ENCODE measurements at places on chromosomes 4 and X.

GRCh38 chr4:11497212-11497806, 68.6 kb upstream of the HS3ST1 start:
- DNase-seq, result no peak

- DNase-seq, result no peak
Observed at GRCh38 chr4:16897991-16898827, at the start of gene LDB2. TSS of gene LDB2 (minus strand) at chr4:16898645.

GRCh38 chr4:140497405-140497746, 717 bp downstream of the MGAT4D start:
- DNase-seq, result no peak

- no peak for DNase-seq
Observed at GRCh38 chrX:11437642-11438379, 144.6 kb downstream of the AMELX start.

DNA sequence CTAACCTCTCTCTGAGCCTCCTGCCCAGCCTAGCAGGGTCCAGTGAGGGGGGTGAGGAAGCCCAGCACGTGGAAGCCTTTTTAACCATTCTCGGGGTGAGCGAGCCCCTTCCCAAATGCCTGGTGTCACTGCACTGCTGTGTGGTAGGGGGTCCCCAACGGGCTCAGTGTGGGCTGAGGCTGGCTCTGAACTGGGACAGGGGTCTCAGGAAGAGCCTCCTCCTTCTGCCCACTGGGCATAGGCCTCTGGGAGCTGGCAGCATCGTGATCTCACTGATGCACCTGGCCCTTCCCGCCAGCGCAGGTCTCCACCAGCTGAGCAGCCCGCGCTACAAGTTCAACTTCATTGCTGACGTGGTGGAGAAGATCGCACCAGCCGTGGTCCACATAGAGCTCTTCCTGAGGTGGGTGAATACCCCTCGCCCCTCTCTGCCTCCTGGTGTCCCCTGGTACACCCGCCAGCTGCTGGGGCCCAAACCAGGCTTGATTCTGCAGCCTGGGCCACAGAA, 12.6 kb downstream of the HTRA3 start:
- DNase-seq, result no peak

- DNase-seq, result no peak
Observed at GRCh38 chrX:43985511-43985910, 12.3 kb upstream of the NDP start.

DNA sequence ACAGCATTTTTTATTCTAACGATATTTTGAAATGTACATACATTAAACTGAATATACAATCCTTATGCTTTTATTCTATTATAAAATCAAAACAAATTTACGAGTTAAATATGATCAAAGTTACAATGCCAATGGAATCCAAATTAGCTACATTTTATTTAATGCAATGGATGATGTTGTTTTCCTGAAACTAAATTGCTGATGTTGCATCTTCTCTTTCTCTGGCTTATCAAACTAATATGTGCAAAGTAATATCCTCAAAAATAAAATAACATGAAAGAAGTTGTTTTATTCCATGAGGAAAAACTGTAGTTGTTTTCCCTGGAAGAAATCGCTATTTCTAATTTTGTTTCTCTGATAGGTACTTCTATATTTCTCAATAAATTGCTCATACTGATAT, 106.8 kb downstream of the ASB9 start:
- DNase-seq, result no peak

DNA sequence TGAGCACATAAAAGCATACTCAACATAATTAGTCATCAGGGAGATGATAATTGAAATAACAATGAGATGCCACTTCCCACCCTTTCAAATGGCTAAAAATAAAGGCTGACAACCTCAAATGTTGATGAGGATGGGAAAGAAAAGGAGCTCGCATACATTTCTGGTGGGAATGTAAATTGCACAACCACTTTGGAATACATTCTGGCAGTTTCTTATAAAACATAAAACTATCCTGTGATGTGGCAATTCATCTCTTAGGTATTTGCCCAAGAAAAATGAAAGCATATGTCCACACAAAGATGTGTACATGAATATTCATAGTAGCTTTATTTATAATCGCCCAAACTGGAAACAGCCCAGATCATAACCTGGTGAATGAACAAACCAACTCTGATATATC, 687 bp upstream of the ZNF275 start:
- no peak for DNase-seq

DNA sequence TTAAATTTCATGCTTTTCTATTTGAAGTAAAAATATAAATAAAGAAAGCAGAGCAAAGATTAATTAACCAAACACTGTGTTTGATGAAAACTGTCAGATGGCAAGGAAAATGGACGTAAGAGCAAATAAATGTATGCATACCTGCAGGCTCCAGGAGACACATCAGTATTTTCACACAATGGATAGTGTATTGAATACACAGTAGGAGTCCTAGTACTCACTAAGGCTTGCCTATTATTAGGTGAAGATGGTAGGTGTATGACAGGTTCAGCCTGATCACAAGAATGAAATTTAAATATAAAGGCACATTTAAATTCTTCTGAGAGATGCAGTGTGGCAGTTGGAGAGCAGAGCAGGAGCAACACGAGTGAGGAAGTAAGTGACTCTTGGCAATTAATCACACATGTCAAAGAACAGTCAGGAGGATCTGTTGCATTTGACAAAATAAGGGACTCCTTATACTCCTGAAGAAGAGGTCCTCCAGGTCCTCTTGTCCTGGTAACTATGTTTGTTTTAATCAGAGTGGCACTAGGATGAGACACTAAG, 106.0 kb upstream of the NDST4 start:
- DNase-seq, result no peak

GRCh38 chr4:24131954-24132673, 242.3 kb upstream of the PPARGC1A start:
- DNase-seq, result no peak

GRCh38 chrX:20204351-20204750, 62.4 kb downstream of the RPS6KA3 start:
- no peak for DNase-seq

DNA sequence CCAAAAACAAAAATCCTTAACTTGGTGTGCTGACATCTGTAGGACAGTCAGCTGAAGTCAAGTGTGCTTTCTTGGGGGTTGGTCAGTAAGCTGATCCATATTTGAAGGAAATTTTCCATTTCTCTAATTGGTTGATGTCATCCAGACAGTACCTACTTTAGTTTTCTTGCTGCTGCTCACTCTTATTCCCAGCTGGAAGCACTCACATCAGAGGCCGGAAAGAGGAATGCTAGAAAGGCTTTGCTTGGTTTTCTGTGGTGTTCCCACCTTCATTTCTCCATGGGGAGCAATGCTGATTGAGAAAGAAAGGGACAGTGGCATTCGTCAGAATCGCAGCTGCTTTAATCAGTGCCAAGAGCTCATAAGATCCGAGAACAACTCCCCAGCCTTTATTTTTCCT, 227.0 kb downstream of the C4orf33 start:
- no peak for DNase-seq

- DNase-seq, result no peak
Observed at GRCh38 chr4:121221608-121222007, 57.5 kb upstream of the TNIP3 start.

DNA sequence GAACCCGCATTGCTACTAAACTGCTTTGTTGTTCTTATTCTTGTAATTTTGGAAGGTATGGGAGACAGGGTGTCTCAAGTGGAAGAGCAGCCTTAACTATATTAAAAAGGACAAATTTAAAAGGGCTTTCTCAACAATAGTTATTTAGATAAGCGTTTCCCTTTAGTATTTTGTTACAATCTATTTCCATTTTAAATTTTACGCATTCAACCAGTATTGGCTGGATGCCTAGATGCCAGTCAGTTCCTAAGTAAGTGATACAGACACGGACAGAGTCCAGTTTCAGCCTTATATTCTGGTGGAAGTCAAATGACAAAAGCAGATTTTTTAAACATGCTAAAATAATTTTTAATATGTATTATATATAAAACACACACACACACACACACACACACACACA, 28.3 kb downstream of the FAT1 start:
- no peak for DNase-seq

DNA sequence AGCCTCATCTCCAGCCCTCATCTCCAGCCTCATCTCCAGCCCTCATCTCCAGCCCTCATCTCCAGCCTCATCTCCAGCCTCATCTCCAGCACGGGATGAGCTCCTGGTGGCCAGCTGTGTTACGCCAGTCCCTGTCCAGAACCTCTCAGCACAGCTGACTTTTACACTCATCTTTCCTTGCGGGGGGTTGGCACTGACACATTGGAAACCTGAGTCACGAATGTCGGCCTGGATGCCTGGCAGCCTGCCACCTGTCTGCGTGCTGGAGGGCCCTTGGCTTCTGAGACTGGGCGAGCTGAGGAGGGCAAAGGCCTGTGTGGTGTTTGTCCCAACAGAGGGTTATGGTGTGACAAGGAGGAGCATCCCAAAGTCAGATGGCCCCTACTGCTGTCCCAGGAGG, 66.1 kb upstream of the HGFAC start:
- DNase-seq, result no peak

DNA sequence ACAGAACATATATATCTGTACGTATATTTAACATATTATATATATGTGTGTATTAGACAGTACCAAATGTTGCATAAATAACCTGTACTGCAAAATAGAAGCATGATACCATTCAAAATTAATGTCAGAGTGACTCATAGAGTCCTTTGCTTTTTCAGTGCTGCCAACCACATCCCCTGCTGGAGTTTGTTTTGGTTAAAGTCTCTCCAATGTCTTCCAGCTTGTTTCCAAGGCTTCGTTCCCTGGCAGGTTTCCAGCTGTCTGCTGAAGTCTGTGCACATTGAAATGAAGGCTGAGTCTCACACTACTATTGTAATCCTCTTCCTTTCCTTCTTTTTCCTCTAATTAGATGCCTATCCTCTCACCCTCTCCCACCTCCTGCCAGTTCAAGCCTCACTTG, 14.9 kb downstream of the NRK start:
- DNase-seq, result no peak

- no peak for DNase-seq
Observed at GRCh38 chr4:54281054-54281766, 52.1 kb downstream of the PDGFRA start.

- DNase-seq, result no peak
Observed at GRCh38 chr4:174217273-174218126, 66.0 kb downstream of the FBXO8 start.

- DNase-seq, result no peak
Observed at GRCh38 chr4:1116838-1117237, 3.5 kb upstream of the RNF212 start.

DNA sequence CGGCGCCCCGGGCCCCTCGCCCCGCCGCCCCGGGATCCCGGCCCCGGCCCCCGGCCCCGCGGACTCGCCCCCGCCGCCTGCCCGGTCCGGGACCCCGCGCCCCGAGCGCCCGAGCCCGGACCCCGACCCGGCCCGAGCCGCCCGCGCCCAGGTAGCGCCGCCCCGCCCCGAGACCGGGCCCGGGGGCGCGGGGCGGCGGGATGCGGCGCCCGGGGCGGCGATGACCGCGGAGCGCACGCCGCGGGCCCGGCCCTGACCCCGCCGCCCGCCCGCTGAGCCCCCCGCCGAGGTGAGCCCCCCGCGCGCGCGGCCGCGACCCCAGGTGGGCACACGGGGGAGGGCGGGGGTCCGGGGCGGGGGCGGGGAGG, 224 bp downstream of the FGFRL1 start:
- DNase-seq, result no peak

GRCh38 chr4:47830265-47831025, 7.4 kb downstream of the CORIN start:
- no peak for DNase-seq
